ENCODE measurements at places on chromosomes 6 and 20.

- DNase-seq = peak; percentile 53
Observed at GRCh38 chr20:32902456-32903420, 44.0 kb downstream of the EFCAB8 start.

GRCh38 chr6:44800171-44800783 is 412.8 kb downstream of the CDC5L start:
- DNase-seq = no peak

DNA sequence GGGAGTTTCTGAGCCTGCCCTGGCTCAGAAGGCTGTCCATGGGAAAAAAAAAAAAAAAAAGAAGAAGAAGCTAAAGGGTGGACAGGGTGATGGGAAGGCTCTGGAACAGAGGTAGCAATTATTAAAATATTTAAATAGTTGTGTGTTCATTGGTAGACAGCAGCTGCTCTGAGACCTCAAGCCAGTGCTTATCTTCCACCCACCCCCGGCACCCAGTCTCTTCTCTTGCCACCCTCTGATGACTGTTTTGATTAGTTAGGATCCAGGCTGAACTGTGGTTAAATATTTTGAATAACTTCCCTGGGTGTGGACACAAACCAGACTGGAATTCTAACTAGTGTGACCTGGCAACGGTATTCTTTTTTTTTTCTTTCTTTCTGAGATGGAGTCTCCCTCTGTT is 16.9 kb upstream of the SRSF3 start:
- DNase-seq = no peak

DNA sequence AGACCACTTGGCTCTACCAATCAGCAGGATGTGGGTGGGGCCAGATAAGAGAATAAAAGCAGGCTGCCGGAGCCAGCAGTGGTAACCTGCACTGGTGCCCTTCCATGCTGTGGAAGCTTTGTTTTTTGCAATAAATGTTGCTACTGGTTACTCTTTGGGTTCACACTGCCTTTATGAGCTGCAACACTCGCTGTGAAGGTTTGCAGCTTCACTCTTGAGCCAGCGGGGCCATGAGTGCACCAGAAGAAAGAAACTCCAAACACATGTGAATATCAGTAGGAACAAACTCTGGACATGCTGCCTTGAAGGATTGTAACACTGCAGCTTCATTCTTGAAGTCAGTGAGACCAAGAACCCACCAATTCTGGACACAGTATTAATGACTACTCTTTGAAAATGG is 89.9 kb upstream of the MBOAT1 start:
- DNase-seq = no peak

DNA sequence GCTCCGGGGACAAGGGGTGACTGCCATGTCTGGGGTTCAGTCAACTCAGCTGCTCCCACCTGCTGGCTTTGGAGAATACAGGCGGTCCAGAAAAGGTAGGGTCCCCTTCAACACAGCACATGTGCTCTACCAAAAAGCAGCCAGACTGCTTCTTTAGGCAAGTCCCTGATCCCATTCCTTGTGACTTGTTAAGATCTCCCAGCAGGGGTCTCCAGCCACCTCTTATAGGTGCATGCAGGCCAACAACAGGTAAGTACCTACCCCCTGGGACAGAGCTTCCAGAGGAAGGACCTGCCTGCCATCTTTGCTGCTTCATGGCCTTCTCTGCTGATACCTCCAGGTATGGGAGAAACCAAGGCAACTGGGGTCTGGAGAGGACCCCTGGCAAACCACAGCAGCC is 106.5 kb downstream of the HACE1 start:
- no peak for DNase-seq

GRCh38 chr6:159701413-159701999 is 8.5 kb upstream of the SOD2 start:
- DNase-seq = no peak

- DNase-seq = no peak
Observed at GRCh38 chr20:1994627-1995026, 769 bp upstream of the PDYN start.

- no peak for DNase-seq
Observed at GRCh38 chr6:167550941-167551627, 226.2 kb downstream of the TTLL2 start.

DNA sequence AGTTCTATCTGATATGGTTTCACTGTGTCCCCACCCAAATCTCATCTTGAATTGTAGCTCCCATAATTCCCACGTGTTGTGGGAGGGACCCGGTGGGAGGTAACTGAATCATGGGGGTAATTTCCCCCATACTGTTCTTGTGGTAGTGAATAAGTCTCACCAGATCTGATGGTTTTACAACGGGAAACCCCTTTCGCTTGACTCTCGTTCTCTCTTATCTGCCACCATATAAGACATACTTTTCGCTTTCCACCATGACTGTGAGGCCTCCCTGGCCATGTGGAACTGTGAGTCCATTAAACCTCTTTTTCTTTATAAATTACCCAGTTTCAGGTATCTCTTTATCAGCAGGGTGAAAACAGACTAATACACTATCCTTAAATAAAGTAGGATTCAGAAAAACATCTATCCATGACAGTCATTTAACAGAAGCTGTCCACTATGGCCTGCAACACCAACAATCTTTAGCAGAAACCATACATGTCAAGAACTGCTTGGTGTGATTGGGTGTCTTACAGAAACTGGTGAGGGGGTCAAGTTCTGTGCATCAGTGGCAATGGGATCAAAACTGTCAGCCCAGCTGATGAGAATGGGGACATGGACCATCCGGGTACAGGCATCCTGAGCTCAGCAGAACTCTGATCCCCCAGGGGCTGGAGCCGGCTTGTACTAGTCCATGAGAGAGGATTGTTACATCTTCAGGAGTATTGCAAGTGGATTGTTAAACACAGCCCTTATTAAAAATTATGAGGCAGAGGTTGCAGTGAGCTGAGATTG is 59.2 kb downstream of the SCML4 start:
- no peak for DNase-seq
